ENCODE measurements at places on chromosomes 6 and 20. TPM values are rescaled to one million over a fixed set of nuclear protein-coding genes. Genes with fewer than 3 reads are reported as not detected.

The SHLD1 gene
- 1.6 TPM for total RNA-seq

The LST1 gene
- total RNA-seq = 0.42 TPM

The RNF39 gene
- not detected for total RNA-seq

- no peak for DNase-seq
Measured at GRCh38 chr6:63598049-63599036, 26.1 kb downstream of the LOC128125822 start.

GRCh38 chr20:57000441-57000968, 265.9 kb downstream of the BMP7 start:
- DNase-seq = no peak

GRCh38 chr6:82904257-82904656, 161.4 kb downstream of the UBE3D start:
- no peak for DNase-seq

DNA sequence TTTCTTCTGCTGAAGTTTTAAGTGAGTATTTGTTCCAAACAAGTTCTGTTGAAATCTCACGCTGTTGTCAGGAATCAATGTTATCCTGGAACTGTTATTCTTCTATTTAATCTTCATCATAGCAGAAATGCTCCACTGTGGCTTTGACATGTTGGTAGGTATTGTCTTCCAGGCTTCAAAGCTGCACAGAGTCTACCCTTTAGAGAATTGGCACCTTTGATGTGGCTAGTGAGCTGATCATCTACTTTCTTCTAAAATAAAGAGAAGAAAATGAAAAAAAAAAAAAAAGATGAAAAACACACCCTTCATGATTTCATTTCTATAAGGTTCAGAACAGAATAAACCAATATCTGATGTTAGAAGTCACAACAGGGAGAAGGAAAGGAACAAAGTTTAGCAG, 5.8 kb upstream of the ZSCAN23 start:
- DNase-seq = no peak

- DNase-seq = no peak
Measured at GRCh38 chr6:130426066-130426721, 60.4 kb downstream of the TMEM200A start.

GRCh38 chr6:159720708-159721107, 6.6 kb upstream of the WTAP start:
- no peak for DNase-seq

GRCh38 chr20:34435589-34435988, 72.5 kb downstream of the ITCH start:
- DNase-seq = no peak

- no peak for DNase-seq
Measured at GRCh38 chr20:12815231-12815768, 193.5 kb upstream of the SPTLC3 start.

- DNase-seq = no peak
Measured at GRCh38 chr6:132268209-132268608, 133.1 kb downstream of the MOXD1 start.

GRCh38 chr20:47353692-47354463, 2.6 kb downstream of the ZMYND8 start:
- no peak for DNase-seq

All from kidney epithelial cell (primary cell).